ENCODE measurements at places on chromosomes 5 and 9. TPM values are rescaled to one million over a fixed set of nuclear protein-coding genes. Genes with fewer than 3 reads are reported as not detected.

CARTPT gene
- total RNA-seq: not detected

SGCD gene
- 3.4 TPM for total RNA-seq

PCSK5 gene
- 7.4 TPM for total RNA-seq

PCDHB2 gene
- total RNA-seq: 1.3 TPM

CNTNAP3 gene
- total RNA-seq: 2.6 TPM

REEP2 gene
- total RNA-seq: 8.3 TPM

PDGFRB gene
- total RNA-seq: 108 TPM

IL5 gene
- total RNA-seq: not detected

TESK1 gene
- total RNA-seq: 16.1 TPM

IFNA13 gene
- not detected for total RNA-seq

MCTP1 gene
- 0.18 TPM for total RNA-seq

ARID3C gene
- 0.72 TPM for total RNA-seq

SLIT3 gene
- 13.2 TPM for total RNA-seq

GFI1B gene
- total RNA-seq: not detected

CAST gene
- total RNA-seq: 120 TPM

FOXD4 gene
- total RNA-seq: not detected

CERCAM gene
- total RNA-seq: 198 TPM

MTREX gene
- total RNA-seq: 60.3 TPM

BTNL9 gene
- not detected for total RNA-seq

FAM78A gene
- 0.90 TPM for total RNA-seq

OGN gene
- total RNA-seq: 0.49 TPM

DNAJB5 gene
- 4.9 TPM for total RNA-seq

PGM5 gene
- total RNA-seq: 0.18 TPM

SLC6A18 gene
- total RNA-seq: not detected

TMC1 gene
- not detected for total RNA-seq

SLC28A3 gene
- under 0.01 TPM for total RNA-seq

ZDHHC11B gene
- not detected for total RNA-seq

ALDOB gene
- total RNA-seq: not detected

KCNN2 gene
- not detected for total RNA-seq

NOXA1 gene
- total RNA-seq: 0.16 TPM

EIF4EBP3 gene
- total RNA-seq: 5.2 TPM

DPYSL3 gene
- total RNA-seq: 58.2 TPM

PFN3 gene
- not detected for total RNA-seq

KCNIP1 gene
- total RNA-seq: not detected

ATP10B gene
- total RNA-seq: not detected

PCDHGA1 gene
- 0.54 TPM for total RNA-seq

MARVELD2 gene
- total RNA-seq: 0.32 TPM

ABO gene
- total RNA-seq: not detected

CENPK gene
- 2.6 TPM for total RNA-seq

NUTM2F gene
- total RNA-seq: not detected

FRRS1L gene
- not detected for total RNA-seq

NPDC1 gene
- 51.2 TPM for total RNA-seq

SPINK13 gene
- total RNA-seq: not detected

KCNT1 gene
- not detected for total RNA-seq

IRX4 gene
- not detected for total RNA-seq

KCNV2 gene
- total RNA-seq: not detected

IFNK gene
- not detected for total RNA-seq

FBXW11 gene
- total RNA-seq: 56.1 TPM
